ENCODE measurements at places on chromosomes 3 and 15.

GRCh38 chr15:74863239-74864056 is 9.7 kb downstream of the SCAMP2 start:
- DNase-seq = no peak

DNA sequence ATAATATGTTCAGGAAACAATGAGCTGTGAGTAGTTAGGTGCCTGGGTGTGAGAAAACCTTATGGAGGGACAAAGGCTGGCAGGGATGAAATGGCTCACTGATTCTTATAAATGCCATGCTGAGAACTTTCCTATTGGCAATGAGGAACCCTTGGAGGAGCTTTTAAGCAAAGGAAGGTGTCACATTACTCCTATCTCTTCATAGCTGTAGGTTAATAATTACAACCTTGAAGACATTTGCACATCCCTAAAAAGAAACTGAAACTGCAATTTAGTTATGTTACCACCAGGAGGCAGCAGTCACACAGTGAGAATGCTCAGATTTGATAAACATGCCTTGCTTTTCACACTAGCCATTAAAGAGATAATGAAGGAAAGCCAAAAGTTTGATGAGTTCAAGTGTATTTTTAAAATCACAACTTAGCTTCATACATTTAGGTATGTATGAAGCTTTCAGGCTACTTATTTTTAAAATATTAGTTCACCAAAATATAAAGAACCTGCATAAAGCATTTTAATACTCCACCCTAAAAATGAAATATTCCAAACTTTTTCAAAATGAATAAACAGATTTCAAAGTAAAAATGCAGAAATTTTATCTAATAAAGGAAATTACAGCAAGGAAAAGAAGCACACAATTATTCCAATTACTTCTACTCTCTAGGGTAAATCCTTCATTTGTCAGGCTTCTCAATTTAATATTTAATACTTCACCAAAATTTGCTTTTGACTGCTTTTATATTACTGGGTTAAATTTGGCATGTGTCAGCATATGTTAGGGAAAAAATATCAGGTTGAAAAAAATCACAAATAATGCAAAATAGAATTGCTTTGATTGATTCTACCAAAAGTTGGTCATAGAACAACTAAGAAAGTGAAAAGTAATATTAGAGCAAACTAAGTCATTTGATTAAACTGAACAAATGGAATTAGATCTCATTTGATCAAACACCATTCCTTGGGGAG is 136.9 kb upstream of the SLC2A2 start:
- DNase-seq = peak; percentile 49

- no peak for DNase-seq
Observed at GRCh38 chr3:38297947-38298711, 16.0 kb downstream of the SLC22A14 start.

GRCh38 chr3:72306800-72307341 is 521.9 kb upstream of the PROK2 start:
- no peak for DNase-seq

DNA sequence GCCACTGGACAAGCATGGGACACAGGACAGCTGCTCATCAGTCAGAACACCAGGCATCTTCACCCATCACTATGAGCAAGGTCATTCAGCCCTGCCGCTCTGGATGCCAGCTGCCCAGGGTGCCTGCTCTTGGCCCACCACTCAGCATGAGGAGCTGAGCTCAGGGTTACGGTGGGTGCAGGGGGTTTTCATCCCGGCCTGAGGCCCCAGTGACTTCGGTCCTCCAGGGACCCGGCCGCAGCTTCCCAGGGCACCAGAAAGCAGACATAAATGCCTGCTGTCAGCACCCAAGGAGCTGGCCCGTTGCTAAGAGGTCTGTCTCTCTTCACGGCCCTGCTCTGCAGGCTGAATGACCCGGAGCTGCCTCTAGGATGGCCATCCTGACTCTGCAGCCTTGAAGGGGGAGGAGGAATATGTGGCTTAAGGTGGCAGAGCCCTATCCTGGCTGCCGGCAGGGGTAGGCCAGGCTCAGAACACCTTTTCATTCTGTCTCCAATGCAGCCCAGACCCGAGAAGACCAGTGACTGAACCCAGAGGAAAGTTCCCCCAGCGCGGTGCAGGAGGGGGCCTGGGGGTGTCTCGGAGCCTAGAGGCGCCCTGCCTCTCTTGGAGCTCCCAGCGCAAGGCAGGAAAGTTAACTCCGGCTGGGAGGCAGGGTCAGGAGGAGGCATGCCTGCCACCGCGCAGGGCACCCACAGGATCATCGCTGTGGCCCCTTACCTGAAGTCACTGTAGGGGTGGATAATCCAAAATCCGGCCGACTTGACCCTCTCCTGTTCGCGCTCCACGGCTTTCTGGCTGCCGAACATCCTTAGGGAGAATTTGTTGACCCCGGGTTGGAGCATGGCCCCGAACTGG is 1.8 kb downstream of the HCN4 start:
- DNase-seq = no peak

DNA sequence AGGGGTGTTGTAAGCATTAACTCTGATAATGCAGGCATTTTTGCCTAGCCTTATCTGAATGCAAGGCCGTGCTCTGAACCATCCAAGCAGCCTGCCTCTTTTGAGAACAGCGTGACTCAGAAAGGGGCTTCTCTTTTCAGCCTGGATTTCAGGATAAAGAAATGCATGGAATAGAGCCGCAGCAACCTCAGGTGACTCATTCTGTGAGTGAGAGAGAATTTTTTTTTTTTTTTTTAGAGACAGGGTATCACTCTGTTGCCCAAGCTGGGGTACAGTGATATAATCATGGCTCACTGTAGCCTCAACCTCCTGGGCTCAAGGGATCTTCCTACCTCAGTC is 20.6 kb upstream of the PDE8A start:
- no peak for DNase-seq

- peak; percentile 75 for DNase-seq
Observed at GRCh38 chr15:64010719-64011118, 35.6 kb downstream of the DAPK2 start.

Data from GM20000 (cell line).